ENCODE measurements at places on chromosomes 6 and 20.

DNA sequence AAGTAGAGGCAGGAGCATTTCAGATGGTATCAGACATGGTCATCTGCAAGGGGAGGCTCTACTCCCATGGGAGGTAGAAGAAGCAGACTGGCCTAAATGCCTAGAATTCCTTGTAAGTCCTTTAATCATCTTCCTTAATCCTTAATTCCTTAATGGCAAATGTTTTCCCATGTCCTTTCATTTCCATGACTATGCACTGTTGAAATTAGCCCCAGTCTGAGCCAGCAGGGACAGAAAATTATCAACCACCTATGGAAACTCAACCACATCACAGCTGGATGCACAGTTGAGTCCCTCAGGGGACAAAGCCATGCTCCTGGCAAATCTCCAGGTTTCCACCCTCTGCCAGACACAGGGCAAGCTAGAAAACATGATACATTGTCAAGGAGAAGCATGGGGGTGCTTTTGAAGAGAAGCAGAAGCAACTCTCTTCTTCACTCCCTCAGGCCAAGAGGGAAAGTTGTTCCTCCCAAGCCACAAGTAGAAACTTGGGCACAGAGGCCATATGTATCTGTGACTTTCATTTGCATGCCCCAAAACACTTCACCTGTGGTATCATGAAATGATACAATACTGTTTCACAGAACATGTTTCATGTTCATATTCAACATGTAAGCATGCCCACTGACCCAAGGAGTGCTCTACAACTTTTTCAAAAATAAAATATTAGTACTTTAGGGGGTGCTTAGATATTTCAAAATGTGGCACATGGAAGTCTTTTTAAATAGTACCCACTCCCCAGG is 683.6 kb downstream of the KIF16B start:
- no peak for DNase-seq

GRCh38 chr6:137856138-137856898 is 10.7 kb upstream of the TNFAIP3 start:
- no peak for DNase-seq

DNA sequence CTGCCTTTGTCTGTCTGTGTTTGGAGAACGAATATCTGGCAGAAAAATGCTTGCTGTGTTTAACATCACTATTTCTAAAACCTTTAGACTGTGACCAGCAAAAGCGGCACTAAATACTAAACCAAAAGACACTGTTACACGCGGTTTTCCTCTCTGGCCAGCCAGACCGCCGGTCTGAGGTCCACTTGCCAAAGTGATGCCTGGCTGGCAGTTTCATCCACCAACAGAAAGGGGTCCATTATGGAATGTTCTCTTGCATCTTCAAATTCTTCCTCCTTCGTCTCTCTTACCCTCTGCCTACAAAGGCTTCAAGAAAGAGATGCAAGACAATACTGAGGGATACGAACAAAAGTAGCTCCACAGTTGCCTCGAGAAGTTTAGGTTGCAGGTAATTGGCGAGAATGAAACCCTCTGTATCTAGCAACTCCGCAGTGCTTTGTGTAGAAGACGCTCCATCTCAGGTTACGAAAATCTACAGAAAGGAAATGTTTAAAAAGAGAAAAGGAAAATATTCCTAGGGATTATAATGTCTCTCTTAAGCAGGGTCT is 176.6 kb downstream of the TRIM27 start:
- DNase-seq = no peak

DNA sequence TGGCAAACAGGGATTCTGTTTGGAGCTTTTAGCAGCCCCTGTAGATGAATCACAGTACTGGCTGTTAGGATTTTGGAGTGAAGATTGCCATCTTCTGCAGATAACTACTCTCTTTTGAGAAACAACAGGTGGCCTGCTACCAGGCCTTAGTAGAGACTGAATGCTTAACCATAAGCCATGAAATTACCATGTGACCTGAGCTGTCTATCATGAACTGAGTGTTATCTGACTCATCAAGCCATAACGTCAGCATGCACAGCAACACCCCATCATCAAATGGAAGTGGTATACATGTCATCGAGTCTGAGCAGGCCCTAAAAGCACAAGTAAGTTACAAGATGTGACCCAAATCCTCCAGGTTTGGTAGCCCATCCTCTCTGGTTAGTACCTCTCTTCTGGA is 132.6 kb downstream of the GPR63 start:
- no peak for DNase-seq

DNA sequence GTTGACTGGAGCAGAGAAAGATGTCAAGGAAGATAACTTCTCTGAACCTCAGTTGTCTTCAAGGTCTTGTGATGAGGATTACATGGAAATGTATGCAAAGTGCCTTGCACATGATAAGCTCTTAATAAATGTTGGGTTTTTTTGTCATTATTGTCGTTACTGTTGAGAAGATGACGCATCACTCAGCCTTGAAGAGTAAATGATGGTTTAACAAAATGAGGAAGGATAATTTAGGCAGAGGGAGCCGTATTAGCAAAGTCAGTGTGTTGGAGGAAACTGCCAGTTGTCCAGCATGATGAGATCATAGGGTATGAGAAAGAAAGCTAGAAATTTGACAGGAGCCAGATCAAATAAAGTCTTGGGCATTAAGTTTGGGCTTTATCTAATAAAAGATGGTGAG is 8.8 kb upstream of the SUPT3H start:
- DNase-seq = no peak

DNA sequence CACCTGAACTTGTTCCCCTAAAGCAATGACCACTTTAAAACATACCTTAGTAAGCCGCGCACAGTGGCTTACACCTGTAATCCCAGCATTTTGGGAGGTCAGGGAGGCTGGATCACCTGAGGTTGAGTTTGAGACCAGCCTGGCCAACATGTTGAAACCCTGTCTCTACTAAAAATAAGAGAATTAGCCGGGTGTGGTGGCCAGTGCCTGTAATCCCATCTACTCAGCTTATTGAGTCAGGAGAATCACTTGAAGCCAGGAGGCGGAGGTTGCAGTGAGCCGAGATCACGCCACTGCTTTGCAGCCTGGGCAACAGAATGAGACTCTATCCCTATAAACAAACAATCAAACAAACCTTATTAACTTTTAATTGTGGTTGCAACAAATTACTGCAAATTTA is 1.6 kb upstream of the RAET1E start:
- no peak for DNase-seq

- DNase-seq = peak; percentile 4
These were observed 810 bp downstream of the MRPL18 start for GRCh38 chr6:159790956-159791598.

All from activated CD4-positive, alpha-beta T cell treated with anti-CD3 and anti-CD28 coated beads, Interleukin-2, amount 50 U/mL, for 1 hour (primary cell).